ENCODE measurements at places on chromosomes 2 and 18.

- no peak for DNase-seq
Observed at GRCh38 chr2:240930631-240931318, 24.6 kb downstream of the CROCC2 start.

DNA sequence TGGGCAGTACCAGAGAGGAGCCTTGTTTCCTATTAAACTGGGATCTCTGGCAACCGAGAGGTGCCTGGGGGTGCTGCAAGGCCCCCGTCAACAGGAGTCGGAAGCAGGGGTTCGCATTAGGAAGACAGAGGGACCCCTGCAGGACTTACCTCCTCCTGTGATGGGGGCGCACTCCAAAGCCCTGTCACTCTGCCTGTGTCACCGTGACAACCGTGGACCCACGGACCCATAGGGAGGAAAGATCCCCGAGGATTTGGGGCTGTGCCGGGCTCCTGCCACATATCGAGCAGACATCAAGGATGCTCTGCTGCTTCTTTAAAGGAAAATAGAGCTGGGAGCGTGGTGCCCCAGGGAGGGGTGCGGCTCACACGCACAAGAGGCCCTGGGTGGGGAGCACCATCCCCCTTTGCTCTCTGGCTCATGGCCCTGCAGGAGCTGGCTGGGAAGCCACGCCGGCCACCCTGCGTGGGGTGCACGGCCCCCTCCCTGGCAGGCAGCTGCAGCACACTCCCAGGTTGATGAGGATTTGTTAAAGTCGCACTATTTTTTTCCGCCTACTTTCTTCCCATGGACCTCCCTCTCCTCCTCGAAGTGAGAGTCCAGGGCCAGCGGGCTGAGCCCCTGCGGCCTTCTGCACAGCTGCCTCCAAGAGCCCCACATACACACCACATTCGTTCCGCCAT, 167.5 kb downstream of the TWIST2 start:
- DNase-seq = no peak

DNA sequence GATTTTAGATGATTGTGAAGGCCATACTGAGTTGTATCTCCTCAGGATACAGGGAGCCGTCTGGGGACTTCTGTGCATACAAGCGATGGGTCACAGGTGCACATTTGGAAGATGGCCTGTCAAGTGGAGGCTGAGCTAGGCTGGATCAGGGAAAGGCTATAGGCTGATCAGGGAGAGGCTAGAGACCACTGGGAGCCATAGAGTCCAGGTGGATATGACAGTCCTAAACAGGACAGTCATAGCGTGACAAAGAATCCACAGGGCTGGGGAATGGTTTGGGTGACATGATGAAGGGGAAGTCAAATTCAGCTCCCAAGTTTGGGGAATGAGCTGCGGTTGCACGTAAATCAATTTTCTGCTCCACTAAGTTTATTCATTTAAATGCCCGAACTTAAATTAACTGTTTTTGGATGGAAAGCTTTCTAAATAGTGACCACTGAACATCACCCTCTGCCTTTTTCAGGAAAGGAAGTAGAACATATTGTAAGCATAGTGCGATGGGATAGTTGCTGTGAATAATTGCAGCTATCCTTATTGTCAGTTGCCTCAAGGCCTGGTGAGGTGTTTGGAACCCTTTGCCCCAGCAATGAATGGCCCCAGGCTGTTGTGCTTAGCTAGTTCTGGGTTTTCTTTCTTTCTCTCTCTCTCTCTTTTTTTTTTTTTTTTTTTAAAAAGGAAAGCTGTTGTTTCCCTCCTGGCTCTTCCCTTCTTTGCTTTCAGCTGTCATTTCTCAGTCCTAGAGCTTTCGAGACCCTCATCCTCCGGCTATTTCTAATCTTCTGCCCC, 50.5 kb downstream of the KLHL29 start:
- no peak for DNase-seq

- no peak for DNase-seq
Observed at GRCh38 chr2:164711766-164712138, 90.5 kb upstream of the GRB14 start.

- DNase-seq = no peak
Observed at GRCh38 chr2:130365075-130365474, 9.2 kb downstream of the PTPN18 start.

GRCh38 chr2:48474574-48475298, 55.2 kb upstream of the STON1 start:
- DNase-seq = no peak

GRCh38 chr18:5537860-5538259, 5.9 kb downstream of the EPB41L3 start:
- no peak for DNase-seq

DNA sequence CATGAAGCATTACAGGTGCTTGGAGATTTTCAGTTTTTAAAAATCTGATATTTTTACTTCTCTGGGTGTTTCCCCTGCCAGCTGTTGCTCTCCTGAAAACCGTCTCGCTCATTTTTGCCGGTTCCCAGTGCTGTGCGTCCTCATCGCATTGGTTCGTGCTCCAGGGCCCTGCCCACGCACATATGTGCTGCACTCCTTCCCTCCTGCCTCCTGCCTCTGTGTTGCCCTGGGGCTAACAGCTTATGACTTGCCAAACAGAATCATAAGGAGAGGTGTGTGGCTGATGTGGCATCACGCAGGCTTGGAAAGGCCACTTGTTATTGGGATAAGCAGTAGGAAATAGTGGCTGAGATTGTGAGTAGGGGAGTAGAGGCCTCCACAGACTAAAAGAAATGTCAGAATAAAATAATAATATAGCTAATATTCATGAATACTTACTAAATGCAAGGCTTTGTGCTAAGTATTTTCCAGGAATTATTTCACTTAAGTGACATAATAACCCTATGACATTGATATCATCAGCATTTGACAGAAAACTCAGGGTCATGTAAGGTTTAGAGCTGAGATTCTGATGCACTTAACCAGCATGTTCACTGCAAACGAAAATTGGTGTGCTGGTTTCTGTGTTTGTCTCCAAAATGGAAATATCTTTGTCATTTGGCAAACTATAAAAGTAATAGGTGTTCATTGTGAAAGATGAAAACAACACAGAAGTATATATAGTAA, 53.5 kb downstream of the SLC4A1AP start:
- no peak for DNase-seq

- DNase-seq = no peak
Observed at GRCh38 chr2:86342488-86342887, 5.1 kb upstream of the REEP1 start.

GRCh38 chr2:65549257-65549627, 116.8 kb upstream of the SPRED2 start:
- DNase-seq = no peak

DNA sequence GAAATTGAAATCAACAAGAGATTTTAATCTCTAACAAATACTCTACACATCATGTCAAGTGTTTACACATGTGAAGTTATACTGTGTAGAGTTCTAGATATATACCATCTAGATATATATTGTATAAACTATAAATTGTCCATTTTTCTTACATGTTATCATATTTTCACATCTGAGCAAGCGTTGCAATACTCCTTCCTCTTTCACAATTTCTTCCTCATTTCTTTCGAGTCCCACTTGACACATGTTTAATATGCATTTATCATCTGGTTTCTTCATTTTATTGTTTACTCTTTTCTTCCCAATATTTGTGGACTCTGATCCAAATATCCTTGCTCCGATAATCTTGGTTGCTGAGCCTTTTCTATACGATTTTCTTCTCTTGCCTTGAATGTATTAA, 50.2 kb downstream of the UNC80 start:
- DNase-seq = no peak

DNA sequence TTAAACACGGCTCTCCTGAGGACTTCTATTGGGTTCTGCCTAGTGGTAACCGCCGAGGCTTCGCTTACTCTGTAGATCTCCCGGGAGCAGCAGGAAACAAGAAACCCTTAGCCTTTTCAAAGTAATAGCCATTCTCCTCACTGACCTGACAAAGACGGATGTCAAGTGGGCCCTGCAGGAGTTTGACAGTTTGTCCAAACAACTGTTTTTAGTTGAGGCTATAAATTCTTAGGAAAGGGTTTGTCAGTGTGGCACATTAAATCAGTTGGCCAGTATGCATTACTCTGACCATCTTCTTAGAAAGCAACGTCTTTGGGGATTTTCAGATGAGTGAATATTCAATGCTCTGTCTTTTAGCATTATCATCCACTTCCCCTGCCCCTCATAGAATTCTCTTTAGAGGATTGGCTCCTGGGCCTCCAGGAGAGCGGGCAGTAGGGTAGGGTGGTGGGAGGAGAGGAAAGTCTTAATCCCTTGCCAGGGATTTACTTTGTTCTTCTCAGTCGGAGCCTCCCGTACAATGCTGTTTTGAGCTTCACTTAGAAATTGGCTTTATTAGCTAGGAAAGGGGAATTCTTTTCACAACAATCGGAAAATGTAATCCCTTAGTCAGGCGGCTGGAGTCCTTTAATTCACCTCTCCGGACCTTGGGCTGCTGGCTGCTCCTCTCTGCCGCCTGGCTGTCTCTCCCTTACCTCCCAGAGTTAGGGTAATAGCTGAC, 13.3 kb upstream of the C18orf32 start:
- DNase-seq = no peak

DNA sequence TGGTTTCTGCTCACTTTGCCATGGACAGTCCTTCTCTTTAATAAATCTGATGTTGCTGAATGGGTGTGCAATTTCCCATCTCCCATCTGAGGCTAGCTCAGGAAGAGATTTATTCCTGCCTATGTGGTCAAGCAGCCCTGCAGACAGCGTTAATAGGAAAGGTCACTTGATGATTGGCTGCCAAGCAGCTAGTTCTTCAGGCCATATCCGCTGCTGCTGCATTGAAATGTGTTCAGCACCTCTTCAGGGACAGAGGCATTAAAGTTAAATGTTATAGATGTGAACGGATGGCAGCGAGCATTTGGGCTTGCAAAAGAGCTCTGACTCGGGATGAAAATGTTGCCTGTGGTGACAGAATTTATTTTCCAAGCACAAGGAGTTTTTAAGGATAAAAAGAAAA, 474.2 kb downstream of the PIK3C3 start:
- DNase-seq = no peak

GRCh38 chr2:97774425-97774824, 61.0 kb downstream of the ZAP70 start:
- DNase-seq = peak; percentile 50

DNA sequence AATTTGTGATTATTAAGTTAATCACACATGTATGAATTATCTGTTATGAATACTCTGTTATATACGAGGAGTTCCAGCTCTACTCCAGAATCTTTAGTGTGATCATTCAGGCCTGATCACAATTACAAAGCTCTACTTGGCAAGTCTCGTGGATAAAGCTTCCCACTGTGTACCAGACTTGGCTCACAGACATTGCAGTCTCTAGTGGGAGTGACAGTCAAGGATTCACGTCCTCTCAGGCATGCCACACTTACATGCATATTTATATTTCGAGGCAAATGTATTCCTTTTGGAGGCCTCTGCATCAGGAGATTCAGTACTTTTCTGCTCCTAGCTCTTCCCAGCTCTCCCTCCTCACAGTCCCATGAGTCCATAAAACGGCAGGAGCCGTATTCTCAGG, 403.4 kb upstream of the CDH7 start:
- DNase-seq = no peak
